ENCODE measurements at places on chromosomes 6 and 20.

GRCh38 chr6:98514073-98514720, 320.2 kb upstream of the POU3F2 start:
- no peak for DNase-seq

- no peak for DNase-seq
Observed at GRCh38 chr6:74690365-74690764, 515.5 kb downstream of the COL12A1 start.

- DNase-seq, result no peak
Observed at GRCh38 chr6:109531446-109531845, 48.4 kb upstream of the ZBTB24 start.

DNA sequence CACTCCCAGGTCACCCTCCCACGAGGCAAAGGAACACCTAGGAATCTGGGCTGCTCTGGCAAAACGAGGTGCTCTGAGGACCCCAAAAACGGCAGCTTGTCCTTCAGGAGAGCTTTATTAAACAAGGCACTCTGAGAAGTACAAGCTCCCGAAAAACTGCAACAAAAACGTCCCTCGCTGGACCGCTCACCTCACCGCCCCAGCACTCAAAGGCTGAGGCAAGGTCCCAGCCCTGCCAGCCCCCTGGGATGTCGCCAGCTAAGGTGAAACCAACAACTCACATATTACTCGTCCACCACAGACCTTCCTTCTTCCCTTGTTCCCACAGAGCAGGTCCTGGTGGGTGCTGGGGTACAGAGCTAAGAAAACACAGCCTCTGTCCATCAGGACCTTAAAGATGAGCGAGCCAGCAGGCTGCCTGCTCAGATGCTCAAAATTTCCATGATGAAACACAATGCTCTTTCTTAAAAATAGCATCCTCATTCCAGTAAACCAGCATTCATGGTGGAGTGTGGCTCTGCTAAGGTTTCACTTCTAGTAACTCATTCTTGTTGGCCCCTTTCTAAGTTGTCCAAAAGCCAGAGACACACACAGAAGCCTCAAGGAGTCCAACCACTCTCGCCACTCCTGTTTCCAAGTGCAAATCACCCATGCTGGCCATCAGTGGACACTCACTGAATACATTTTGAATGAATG, 35.9 kb downstream of the ATP9A start:
- DNase-seq, result no peak

GRCh38 chr6:108581237-108581931, 20.7 kb downstream of the FOXO3 start:
- DNase-seq, result peak; percentile 82

DNA sequence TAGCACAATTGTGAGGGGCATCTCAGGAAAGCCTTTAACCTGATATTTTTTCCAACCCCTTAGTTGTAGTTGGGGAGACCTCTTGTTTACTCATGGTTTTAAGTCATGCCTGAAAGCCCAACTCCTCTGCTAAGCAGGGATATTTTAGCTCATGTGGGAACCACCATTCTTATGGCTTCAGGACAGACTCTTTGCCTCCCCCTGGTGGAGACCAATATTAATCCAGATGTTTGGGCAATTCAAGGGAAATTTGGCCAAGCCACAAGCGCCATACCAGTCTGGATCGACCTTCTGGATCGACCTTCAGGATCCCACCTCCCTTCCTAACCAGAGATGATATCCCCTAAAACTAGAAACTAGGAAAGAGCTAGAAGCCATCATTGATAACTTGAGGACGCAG, 211.2 kb downstream of the C6orf118 start:
- DNase-seq, result peak; percentile 4

GRCh38 chr6:170110201-170111140, 180.4 kb downstream of the DLL1 start:
- DNase-seq, result no peak

- peak; percentile 87 for DNase-seq
Observed at GRCh38 chr6:131660195-131660594, 23.1 kb downstream of the ENPP3 start.

GRCh38 chr6:33080127-33081089, 4.6 kb downstream of the HLA-DPB1 start:
- DNase-seq, result peak; percentile 70

- DNase-seq, result no peak
Observed at GRCh38 chr20:62749851-62750445, 41.3 kb downstream of the NTSR1 start.

GRCh38 chr6:117441824-117442264, 16.1 kb upstream of the ROS1 start:
- DNase-seq, result peak; percentile 4
